Fibroblast of skin of right biceps (primary cell): ENCODE measurements at places on chromosomes 11 and 22.

GRCh38 chr11:87971354-87971753 is 203.9 kb downstream of the RAB38 start:
- DNase-seq: no peak

- DNase-seq: no peak
Measured at GRCh38 chr22:38828191-38828590, 15.6 kb downstream of the NPTXR start.

GRCh38 chr11:18615628-18616392 is 16.2 kb downstream of the MISFA start:
- peak; percentile 37 for DNase-seq

GRCh38 chr11:77472991-77473800 is 698 bp downstream of the PAK1 start:
- DNase-seq: peak; percentile 28

DNA sequence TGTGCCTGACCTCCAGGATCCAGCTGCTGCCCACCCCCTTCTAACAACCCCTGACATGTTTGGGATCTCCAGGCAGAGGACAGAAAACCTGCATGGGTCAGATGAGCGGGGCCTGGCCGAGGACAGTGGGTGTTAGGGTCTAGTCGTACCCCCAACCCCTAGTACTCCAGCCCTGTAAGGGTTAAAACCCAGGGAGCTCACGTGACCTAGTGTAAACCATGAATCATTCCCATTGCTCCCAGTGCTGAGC is 89.1 kb upstream of the CRYBB3 start:
- no peak for DNase-seq

DNA sequence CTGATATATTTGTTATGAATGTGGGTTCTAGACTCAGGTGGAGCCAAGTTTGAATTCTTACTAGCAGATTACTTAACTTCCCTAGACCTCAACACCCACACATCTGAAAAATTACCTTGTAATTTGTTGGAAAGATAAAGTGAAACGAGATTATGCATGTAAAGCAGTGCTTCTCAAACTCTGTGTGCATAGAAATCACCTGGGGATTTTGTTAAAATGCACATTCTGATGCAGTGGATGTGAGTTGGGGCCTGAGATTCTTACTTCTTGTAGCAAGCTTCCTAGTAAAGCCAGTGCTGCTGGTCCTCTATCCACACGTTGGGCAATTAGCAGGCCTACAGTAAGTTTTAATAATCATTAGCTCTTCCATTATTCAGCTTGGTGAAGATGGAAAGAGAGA is 15.1 kb upstream of the CEP295 start:
- DNase-seq: no peak

DNA sequence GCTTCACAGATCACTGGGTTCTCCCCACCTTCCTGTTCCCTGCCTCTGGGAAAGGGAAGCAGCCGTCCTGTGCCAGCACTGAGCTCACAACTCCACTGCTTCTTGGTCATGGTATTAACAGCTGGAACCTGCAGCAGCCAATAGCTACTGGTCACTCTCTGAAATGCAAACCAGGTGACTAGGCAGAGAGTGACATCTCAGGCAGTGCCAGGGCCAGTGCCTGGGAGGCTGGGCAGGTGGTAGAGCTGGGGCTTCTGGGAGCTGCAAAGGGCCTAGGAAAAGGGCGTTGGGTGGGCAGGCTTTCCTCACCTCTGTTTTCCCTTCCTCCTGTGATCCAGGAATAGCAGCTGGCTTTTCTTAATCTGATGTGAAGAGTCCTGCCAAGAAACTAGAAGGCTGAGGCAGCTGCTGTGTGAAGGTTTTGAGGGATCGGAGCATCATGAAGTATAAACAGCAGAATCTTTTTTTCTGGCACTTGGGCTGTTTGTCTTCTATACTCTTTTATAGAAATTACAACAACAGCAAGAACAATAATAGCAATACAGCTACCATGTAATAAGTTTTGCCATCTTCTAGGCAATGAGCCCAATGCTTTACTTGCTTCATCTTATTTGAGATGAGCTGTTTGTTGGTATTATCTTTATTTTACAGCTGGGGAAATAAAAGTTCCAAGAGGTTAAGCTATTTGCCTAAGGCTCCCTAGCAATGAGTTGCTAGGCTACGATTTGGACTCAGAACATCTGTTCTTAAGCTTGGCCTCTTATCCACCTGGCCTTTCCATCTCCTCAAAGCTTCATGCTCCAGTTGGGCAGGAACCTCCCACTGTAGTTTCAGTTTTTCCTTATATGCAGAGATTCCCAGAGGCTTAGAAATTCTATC is 22.0 kb upstream of the CD44 start:
- no peak for DNase-seq

DNA sequence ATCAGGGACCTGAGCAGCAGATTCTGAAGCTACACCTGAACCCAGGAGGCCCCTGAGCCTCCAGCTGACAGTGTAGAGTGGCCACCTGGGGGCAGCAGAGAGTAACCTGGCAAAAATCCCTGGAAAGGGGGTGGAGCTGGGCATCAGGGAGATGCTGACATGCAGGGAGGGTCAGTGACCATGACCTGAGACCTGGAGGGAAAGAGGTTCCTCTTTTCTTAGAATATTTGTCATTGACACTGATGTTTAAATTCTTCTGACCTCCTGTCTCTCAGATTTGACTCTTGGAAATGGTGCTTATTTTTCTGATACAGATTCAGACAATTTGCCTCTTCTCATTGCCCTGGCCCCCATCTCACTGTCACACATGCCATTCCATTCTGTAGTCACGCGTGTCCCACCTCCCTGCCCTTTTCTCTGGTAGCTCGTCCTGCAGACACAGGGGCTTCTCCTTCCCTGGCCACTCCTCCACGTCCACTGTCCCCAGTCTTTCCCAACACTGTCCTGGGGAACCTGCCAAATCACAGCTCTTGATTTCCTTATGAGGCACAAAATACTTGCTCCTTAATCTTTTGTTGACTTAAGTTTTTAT is 117.2 kb upstream of the IGLL5 start:
- DNase-seq: peak; percentile 19

DNA sequence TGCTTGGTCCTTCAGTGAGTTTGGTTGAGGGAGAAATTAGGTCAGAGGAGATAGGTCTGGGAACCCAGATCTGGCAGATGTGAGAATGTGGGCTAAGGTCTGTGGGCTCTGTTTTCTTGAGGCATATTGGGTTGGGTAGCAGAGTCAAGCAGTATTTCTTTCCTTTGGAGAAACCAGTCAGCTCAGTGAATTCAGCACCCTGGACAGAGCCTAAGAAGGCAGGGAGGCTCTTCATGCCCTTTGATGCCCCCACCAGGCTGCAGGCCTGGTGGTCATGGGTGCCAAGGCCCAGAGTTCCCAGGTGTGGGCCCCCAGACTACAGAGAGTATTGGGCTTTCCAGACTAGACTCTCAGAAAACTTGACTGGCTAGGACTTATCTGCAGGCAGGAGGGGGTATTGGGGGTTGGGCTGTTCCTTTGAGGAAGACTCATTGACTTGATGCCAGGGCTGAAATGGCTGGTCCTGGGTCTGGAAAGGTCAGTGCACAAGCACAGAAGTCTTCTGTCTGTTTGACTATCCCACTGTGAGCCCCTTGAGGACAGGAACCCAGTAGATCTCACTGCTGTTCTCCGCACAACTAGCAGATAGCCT is 45.3 kb upstream of the NECTIN1 start:
- DNase-seq: peak; percentile 46

- no peak for DNase-seq
Measured at GRCh38 chr11:64726867-64727530, 4.0 kb upstream of the NRXN2 start.

DNA sequence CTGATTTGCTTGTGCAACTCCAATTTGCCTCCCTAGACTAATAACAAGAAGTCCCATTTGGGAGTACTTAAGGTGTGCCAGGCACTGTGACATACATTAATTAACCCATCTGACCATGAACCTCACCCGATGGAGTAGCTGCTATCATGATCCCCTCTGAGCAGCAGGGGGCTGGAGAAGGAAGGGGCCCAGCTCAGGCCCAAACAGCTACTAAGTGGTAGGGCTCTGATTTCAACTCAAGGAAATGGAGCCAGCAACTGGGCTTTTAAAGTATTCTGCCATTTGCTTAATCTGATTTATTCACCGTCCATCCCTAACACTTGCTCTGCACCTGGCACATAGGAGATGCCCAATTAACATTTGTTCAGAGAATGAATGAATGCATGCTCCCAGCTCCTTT is 1.2 kb downstream of the CRYBB1 start:
- no peak for DNase-seq

GRCh38 chr11:47137476-47137875 is 39.2 kb downstream of the ARFGAP2 start:
- no peak for DNase-seq
